ENCODE measurements at places on chromosomes 12 and 14.
A peak's percentile ranks its signal among the peaks of the same experiment; 100 is the strongest.

DNA sequence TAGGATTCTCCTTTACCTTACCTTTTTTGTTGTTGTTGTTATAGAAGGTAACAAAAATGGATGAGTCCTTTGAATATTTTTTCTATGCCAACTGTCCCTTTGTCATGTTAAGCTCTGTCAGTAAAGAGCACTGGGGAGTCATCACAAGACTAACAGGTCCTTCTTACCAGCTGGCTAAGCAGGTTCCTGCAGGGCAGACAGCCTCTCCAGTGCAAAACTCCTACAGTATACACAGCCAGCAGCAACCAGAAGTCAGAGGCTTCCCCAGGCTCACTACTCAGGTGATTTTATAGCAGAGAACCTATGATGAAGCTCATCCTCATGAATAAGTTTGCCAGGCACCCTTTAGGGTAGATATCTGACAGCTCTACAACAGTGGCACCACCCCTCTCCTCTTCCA is 271.1 kb downstream of the RERGL start:
- DNase-seq = no peak

DNA sequence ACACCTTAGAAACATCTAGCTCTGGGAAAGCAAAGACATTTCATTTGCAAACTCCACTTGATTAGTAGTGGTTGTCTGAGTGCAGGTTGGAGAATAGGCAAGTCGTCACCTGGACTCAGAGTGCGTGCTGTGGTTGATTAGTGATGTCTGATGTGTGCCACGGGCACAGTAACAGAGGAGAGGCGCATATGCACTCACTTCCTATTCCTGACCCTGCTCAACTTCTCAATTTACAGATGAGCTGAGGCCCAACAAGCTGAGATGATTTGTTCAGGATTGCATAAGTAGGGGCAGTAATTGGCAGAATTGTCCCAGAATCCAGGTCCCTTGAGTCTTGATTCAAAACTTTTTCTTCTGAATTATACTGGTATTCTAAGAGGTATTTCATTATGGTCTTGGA is 44.9 kb downstream of the ADCK1 start:
- DNase-seq = peak; percentile 43

DNA sequence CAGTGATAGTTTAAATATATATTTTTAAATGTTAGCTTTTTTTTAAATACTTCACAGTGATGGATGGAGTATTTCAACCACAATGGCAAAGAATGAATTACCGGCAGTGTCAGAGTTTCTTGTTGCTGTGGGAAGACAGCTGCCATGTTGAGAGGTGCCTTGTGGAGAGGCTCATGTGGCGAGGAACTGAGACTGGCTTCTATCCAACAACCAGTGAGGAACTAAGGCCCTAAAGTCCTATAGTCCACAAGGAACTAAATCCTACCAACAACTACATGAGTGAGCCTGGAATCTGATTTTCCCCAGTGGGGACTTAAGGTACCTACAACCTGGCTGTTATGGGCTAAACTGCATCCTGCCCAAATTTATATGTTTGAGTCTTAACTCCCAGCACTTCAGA is 220.2 kb upstream of the PLEKHG7 start:
- no peak for DNase-seq

DNA sequence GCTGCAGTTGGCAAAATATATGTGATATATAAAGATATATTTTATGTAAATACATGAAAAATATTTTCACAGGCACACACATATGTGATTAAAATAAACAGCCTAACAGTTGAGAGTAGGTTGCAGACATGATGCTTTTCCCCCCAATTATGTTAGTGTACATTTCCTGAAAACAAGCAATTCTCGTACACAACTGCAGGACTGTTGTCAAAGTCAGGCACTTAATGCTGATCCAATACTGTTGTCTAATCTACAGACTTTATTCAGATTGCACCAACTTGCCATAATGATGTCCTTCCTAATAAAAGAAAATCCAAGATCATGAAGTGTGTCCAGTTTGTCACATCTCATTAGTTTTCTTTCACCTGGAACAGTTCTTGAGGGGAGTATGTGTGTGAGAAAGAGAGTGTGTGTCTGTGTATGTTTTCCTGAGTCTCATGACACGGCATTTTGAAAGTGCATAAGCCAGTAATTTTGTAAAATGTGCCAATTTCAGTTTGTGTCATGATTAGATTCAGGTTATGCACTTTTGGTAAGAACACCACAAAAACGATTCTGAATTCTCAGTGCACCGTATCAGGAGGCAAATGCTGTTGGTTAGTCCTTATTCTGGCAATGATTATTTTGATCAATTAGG is 16.5 kb upstream of the SEL1L start:
- no peak for DNase-seq
